ENCODE measurements at places on chromosomes 11 and 22. TPM values are rescaled to one million over a fixed set of nuclear protein-coding genes. Genes with fewer than 3 reads are reported as not detected.

DNA sequence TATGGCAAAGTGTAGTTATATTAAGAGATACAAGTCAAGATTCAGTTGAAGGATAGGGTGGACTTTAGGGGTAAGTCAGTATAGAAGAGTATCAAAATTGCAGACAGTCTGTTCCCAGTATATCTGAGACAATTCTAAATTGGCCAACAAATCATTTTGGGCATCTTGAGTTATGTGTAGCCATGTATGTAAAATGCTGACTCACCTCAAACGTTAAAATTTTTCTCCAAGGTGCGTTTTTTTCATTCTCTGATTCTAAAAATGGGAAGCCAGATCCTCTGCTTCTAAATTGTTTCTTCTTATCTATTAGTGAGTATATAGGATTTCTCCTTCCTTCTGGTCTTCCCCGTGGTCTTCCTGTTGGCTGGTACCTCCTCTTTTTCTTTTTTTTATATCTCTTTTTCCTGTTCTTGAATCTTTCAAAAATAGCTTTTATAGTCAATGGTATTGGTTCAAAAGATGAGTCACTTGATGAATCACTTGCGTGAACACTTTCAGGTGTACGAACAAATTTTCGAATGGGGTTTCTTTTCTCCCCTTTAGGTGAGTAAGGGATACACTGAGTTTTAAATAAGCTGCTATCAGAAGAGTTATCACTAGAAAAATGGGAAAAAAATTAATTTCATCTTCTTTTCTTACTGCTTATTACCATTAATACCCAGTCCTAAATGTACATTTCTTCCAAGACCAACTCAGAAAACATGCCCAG lies 3.2 kb downstream of the TAF1D start:
- no peak for DNase-seq

DNA sequence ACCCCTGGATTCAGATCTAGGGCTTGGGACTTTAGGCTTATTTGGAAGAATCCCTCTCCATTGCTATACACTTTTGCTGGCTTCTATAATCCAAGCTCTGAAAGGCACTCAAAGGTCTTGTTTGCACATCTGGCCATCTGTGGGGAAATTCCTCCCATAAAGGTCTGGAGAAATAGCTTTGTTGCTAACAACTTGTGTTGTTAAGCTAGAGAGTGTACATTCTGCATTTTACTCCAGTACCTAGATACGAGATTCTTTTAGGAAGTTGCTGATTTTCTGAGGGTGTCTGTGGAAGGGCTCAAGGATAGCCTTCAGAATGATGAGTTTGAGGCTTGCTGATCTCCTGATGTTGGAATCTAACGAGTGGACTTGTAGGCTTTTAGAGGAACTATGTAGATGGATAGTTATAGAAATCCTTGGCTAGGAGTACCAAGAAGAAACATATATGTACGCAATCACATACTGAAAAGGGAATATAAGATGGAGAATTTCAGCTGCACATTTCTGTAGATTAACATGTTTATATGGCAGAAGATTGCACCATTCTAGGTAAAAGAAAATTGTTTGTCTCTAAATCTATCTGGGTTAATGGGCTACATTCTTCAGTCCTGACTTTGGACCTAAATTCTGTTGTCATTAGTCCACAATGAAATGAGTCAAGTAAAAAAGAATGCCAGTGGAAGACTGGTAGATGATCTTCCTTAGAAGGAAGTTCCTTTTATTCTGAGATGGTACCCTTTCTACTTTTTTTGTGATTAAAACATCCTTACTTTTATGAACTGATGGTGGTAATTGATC lies 51.0 kb downstream of the UBASH3B start:
- DNase-seq: no peak

DNA sequence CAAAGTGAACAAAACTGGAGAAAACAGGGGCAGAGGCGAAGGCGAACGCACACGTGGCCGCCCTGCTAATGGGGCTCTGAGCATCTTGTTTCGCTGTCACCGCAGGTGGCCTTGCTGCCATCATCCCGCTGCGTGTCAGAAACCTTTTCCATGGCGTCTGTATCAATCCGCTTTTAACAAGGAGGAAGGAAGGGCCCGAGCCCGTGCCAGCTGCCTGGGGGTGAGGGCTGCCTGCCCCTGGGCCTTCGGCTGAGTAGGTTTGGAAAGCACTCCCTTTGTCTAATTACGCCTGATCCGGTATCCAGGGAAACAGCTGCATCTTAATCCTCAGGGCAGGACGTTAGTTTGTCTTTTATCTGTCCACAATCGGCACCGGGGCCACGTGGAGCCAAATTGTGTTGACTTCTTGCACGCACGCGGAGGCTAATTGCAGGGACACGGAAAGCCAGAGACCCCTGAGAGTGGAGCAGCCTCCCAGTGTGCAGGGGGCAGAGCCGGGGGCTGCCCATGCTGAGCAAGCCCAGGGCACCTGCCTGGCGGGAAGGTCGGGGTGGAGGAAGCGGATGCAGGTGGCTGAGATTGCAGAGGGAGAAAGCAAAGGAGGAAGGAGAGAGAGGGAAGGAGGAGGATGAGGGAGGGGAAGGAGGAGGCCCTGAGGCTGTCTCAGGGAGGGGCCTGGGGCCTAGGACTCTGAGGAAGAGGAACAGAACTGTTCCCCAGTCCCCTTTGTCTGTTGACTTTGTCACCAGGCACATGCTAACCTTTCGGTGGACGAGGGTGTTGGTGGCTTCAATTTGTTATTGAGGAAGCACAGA lies 19.2 kb upstream of the TH start:
- no peak for DNase-seq

DNA sequence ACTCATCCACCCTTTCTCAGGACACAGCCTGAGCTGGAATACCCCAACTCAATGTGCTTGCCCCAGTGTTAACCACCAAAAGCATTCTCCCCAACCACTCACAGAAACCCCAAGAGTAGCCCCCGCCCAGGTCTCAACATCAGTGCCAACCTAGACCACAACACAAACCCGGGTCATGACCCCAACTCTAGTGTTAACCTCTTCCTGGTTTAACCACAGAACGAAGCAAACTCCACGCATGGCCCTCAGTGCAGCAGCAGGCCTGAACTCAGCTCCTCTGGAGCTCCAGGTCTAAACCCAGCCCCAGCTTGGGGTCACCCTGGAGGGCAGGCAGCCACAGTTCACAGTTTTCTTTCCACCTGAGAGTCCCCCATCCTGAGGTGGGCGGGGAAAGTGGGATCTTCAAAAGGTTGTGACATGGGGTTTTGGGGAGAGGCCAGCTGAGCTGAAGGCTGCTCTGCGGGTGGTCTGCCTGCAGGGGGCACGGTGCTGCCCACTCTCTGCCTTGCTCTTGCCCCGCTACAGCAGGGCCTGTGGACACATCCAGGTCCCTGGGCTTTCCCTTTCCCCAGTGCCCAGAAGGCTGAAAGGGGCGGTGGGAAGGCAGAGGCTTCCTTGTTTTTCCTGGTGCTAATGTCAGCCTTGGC lies 37.9 kb downstream of the NECTIN1 start:
- DNase-seq: no peak

- no peak for DNase-seq
These were observed 229.3 kb downstream of the MN1 start for GRCh38 chr22:27572278-27572666.

DNA sequence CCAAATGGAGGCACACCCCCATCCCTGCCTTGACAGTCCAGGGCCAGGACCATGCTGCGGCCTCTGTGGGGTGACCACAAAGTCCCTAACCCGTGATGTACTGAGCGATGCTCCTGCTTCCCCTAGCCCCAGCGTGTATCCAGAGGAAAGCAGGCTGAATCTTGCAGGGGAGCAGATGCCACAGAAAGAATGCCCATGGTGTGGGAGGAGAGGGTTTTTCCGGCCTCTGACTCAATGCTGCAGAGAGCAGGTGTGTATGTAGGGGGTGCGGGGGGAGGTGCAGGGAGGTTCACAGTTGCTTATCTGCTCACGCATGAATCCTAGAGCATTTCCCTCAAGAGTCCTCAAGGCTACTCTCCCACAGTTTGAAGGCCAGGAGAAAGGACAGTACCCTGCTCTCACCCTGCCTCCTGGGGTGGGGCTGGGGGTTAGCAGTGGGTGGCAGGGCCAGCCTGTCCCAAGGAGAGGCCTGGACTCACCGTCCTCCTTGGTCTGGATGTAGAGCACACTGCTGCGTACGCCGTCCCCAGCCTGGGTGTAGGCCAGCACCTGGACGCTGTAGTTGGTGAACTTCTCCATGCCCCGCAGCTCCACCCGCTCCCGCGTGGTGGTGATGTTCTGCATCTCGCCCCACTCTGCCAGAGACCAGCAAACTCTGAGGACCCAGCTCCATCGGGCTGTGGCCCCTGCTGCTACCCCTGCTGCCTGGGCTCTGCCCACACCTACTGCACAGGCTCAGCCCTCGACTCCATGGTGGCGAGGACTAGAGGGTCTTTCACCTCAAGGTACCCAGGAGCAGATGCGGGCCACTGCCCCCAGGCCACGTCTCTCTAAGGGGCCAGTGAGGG lies 130.8 kb downstream of the CEP164 start:
- DNase-seq: no peak

- no peak for DNase-seq
These were observed 26.6 kb upstream of the AMPD3 start for GRCh38 chr11:10428453-10428852.

GRCh38 chr11:921921-922678 lies 3.6 kb upstream of the AP2A2 start:
- DNase-seq: no peak

DNA sequence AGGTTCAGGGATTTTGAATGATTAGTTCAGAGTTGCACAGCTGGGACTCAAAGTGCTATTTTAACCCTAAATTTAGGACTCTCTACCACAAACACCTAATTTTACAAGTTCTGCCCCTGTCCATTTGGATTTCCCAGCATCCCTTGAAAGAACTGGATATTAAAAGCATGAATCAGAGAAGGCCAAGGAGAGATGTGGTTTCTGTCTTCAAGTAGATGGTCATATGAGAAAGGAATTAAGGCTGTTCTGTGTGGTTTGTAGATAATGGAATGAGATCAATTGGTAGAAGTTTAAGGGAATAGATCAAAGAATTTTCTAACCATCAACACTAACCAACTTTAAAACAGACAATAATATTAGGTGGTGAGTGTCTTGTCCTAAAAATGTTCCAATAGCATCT lies 106.4 kb upstream of the TENM4 start:
- no peak for DNase-seq

DNA sequence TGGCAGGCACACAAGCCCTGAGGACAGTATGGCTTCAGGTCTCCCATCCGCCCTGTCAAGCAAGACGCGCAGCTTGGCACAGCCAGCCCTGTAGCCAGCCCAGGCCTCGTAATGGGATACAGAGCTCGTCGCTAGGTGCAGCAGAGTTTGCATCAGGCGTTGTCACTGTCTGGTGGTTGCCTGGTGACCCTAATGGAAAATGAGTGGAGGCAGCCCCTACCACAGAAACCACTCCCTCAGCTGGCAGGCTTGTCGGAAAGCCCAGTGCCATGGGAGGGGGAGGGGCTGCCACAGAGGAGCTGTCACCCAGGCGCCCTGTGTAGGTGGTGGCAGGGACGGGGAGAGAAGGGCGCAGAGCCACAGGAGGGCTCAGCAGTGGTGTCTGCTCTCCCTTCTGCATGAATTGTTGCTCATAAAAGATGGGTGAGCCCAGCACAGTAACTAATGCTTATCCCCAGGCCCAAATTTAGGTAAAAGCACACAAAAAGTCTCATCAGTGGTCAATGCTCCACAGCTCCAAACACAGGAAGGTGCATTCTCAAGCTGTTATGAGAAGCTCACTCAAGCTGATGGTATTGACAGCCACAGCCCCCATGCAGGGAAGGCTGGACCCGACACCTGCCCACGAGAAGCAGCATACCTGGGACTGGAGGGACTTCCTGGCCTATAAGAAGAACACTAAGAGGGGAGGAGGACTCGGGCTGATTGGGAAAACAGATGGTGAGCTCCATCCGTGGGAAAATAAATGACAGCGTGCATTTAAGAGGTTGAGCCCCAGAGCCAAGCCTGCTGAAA lies 164.6 kb downstream of the ETS1 start:
- no peak for DNase-seq

DNA sequence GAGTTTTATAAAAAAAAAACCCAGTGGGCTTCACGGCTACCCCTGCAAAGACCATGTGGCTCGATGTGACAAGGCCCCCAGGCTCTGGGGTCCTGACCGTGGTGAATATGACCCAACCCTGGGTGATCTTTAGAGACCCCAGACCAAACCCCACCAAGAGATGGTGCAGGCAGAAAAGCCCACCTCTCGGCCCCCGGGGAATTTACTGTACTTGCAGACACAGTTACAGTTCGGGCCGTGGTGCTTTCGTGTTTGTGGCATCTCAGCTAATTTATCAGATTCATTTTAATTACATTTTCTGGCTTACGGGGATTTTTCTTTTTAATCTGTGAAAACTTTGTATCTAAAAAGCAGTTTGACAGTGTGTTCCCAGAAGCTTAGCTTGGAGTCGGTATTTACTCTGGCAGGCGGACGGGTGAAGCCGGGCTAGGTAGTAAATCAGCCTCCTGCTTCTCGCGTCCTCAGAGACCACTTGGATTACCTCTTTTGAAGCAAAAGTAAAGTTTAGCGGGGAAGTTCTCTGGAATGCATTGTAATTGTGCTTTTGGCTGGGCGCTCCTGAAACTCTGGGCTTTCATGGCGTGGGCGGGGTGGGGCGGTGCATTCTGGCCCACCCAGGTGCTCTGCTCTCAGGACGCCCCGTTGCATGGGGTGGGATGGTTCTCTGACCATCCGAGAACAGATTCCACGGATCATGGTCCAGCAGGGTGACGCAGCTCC lies 25.3 kb downstream of the ANO1 start:
- no peak for DNase-seq

DNA sequence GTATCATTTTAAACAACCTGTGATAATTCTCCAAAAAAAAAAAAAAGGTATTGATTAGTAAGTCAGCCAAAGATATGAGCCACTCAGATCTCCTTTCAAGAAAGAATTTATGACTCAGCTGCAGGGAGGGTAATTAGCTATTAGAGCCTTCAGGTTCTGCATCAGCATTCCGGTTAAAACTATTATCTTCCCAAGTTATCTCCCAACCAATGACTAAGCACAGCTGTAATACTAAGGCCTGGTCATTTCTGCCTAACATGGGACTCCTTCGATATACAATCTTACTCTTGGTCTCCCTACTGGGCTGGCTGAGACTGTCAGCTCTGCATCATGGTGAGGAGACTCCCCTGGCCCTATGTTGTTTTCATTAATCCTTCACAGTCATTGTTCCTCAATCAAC lies 60.4 kb downstream of the SBF2 start:
- DNase-seq: no peak

DNA sequence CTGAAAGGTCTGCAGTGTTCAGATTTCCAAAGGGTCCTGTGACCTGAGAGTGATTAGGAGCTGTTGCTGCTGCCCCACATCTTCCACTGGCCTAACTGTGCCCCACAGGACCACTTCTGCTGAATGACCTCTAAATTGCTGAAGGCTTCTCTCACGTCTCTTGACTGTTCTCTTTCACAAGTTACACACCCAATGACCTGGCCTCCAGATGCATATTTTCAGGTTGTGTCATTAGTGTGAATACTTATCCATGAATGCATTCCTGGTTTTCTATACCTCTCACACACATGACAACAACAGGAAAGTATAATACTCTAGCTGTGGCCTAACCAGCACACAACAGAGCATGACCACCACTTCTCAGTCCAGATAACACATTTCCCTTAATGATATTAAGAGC lies 15.4 kb downstream of the PRR14L start:
- no peak for DNase-seq

Gene PKDREJ
- 0.05 TPM for total RNA-seq

Gene OR5P2
- total RNA-seq: not detected

Gene CASP5
- 0.75 TPM for total RNA-seq

Gene ADAMTS15
- total RNA-seq: 1.3 TPM

Gene MMP8
- total RNA-seq: 3.5 TPM

Gene APOA5
- total RNA-seq: 7.3 TPM

Gene BTBD18
- total RNA-seq: not detected

Gene ESAM
- total RNA-seq: 9.8 TPM

Gene OR4A47
- total RNA-seq: not detected
